ENCODE measurements at places on chromosomes 3 and 15.

GRCh38 chr3:172106037-172106954, 66.9 kb downstream of the FNDC3B start:
- H3K4me3 ChIP-seq: peak overlapping the region; percentile 87
- H3K27ac ChIP-seq: peak overlapping the region; percentile 91
- H3K4me1 ChIP-seq: peaks cover 62% of the 10 kb centered on the region
- H3K27me3 ChIP-seq: no peaks in the 10 kb centered on the region

DNA sequence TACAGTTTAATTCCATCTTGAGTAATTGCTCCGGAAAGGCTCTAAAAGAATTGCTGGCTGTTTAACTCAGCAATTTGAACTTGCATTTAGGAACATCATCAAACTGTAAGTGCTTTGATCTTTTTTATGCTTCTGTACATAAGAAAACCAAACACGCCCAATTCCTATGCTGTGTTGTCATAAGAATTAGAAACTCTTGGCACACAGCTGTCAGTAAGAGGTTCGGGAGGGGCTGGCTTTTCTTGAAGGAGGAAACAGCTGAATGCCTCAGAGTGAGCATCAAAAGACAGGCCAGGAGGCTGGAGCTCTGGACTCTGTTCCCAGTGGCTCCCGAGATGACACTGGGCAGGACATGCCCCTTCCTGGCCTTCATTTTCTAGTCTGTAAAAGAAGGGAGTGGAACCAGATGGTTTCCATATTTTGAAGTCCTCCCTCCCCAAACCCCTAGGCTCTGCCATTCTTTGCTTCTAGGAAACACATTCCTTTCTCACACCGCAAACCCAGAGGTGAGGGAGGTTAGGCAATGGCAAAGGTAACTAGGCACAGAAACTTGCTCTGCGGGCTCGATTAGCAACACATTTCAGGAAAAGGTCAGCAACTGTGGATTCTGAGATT, 73.7 kb upstream of the DLG1 start:
- H3K4me3 ChIP-seq: no peak overlapping the region
- no peak overlapping the region for H3K27ac ChIP-seq
- H3K27me3 ChIP-seq: peaks cover 69% of the 10 kb centered on the region
- H3K36me3 ChIP-seq: no peaks in the 10 kb centered on the region

DNA sequence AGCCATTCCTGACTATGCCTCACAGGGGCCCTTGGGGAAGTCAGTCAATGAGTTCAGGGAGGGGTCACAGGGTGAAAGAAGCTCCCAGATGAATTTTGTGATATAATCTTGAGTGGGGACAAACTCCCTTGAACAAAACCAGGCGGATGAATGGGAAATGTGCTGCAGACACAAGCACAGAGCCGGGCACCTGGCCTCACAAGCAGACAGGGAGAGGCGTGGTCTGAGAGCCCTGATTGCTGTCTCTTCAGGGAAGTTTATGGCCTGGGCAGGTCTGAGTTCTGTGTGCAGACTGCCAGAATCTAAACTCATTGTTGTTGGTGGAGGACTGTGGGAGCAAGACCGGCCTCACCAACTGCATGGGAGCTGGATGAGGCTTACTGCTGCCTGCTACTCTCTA, 591.8 kb downstream of the EPHA3 start:
- no peaks in the 10 kb centered on the region for H3K36me3 ChIP-seq

DNA sequence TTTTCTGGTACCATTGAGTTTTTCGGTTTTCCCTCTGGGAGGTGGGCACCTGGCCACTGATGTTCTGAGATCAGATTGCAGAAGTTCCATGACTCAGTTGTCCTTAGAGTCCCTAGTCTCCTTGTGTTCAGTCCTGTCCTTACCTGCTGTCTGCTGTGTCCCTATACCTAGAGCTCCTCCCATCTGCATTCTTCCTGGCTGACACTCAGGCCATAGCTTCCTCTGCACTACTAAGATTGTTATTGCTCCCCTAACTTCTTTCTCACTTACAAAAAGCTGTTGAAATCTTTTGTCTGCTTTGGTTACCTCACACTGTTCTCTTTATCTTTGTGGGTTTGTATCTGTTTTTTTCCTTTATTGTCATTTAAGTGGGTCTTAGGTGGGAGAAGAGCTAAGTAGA, 13.2 kb downstream of the USP3 start:
- peaks cover 50% of the 10 kb centered on the region for H3K4me1 ChIP-seq
- H3K27ac ChIP-seq: peak overlapping the region; percentile 85
- peaks cover 10% of the 10 kb centered on the region for H3K36me3 ChIP-seq

GRCh38 chr3:130838898-130839600, 54.8 kb upstream of the ATP2C1 start:
- no peak overlapping the region for H3K27ac ChIP-seq
- H3K27me3 ChIP-seq: no peaks in the 10 kb centered on the region
- no peaks in the 10 kb centered on the region for H3K36me3 ChIP-seq
- no peak for DNase-seq
- H3K4me1 ChIP-seq: no peaks in the 10 kb centered on the region
- H3K4me3 ChIP-seq: no peak overlapping the region

All from effector memory CD8-positive, alpha-beta T cell (primary cell).